ENCODE measurements at places on chromosomes 6 and 20. TPM values are rescaled to one million over a fixed set of nuclear protein-coding genes. Genes with fewer than 3 reads are reported as not detected.

Gene SNAP91
- 0.42 TPM for total RNA-seq

Gene CST2
- total RNA-seq = not detected

Gene BRD2
- total RNA-seq = 150 TPM

Gene MUCL3
- total RNA-seq = under 0.01 TPM

Gene NRN1
- 39.0 TPM for total RNA-seq

Gene BEND3
- 2.4 TPM for total RNA-seq

Gene CGA
- not detected for total RNA-seq

Gene CDH26
- 2.7 TPM for total RNA-seq

Gene TAGAP
- 4.0 TPM for total RNA-seq

GRCh38 chr6:126721581-126722160 lies 381.8 kb downstream of the CENPW start:
- DNase-seq = no peak

DNA sequence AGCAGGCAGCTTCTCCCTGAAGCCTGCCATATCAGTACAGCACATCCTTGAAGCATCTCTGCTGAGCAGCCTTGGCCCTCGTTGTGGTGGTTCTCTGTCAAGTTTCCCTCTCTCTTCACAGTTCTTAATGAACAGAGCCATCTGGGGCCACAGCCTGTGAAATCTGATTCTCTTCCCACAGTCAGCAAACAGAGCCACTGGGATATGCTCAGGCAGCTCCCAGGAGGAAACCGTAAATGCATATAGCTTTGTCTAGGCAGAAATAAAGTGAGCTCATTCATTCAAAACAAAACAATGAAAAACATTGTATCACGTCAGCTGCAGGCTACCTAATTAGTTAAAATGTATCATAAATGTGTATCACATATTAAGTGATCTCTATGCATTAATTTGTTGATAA lies 80.3 kb downstream of the TBC1D7 start:
- no peak for DNase-seq

DNA sequence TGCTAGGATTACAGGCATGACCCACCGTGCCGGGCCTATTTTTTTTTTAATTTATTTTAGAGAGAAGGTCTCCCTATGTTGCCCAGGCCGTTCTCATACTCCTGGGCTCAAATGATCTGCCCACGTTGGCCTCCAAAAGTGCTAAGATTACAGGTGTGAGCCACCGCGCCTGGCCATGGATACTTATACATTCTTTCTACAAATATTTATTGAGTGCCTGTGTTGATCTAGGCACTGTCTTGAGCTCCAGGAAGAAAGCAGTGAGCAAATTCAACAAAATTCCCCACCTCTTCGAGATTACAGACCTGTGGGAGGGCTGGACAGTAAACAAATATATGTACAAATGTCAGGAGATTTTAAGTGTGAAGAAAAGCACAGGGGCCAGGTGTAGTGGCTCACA lies 37.9 kb downstream of the MGME1 start:
- DNase-seq = no peak

DNA sequence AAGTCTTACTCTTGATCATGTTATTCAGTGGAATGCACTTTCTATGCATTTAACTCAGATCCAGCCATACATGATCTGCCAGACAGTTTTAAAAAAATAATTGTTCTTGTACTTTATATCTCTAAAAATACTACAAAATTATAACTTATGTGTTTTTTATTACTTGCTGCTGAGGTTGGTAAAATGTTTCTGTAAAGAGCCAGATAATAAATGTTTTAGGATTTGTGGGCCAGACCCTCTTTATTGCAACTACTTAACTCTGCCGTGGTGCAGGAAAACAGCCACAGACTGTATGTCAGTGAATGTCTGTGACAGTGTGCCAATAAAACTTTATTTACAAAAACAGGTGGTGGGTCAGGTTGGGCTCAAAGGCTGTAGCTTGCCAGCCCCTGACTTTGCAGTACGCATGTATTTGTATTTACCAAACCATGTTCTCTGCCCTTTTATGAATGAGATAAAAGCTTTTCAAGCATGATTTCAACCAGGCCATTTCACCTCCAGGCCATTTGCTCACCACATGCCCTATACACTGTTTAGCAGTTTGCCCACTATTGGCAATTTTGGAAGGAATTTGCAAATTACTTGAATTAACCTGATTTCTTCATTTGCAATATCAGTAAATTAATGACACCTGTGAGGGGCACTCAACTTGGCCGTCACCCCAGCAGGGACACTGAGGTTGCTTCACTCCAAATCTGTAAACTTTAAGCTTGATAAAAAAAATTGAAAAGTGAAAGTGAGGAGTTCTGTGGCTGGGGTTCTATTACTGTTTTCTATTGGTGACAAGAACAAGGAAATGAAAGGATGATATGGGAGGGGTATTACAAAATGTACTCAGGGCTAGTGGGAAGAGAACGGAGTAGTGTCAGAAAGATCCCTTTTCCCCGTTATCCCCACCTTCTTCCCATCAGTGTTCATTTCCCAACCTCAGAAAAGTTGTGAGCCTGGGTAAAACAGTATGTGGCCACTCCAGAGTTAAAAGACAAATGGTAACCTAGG lies 133.4 kb downstream of the CEBPB start:
- DNase-seq = no peak

- DNase-seq = no peak
Measured at GRCh38 chr6:54609981-54610380, 236.6 kb upstream of the FAM83B start.

GRCh38 chr6:128079021-128079420 lies 178.2 kb upstream of the THEMIS start:
- no peak for DNase-seq

DNA sequence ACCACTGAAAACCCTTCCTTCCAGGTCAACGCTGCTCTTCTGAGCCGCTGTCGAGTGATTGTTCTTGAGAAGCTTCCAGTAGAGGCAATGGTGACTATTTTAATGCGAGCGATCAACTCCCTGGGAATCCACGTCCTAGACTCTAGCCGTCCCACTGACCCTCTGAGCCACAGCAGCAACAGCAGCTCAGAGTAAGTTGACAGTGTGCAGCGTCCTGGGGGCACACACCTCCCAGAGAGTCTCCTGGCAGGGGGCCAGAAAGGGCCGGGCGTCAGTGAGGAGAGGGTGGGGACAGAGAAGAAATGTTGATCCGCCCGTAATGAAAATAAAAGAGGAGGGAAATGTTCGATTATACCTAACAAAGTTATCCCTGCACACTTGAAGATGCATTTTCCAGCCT lies 5.0 kb downstream of the WRNIP1 start:
- DNase-seq = no peak

DNA sequence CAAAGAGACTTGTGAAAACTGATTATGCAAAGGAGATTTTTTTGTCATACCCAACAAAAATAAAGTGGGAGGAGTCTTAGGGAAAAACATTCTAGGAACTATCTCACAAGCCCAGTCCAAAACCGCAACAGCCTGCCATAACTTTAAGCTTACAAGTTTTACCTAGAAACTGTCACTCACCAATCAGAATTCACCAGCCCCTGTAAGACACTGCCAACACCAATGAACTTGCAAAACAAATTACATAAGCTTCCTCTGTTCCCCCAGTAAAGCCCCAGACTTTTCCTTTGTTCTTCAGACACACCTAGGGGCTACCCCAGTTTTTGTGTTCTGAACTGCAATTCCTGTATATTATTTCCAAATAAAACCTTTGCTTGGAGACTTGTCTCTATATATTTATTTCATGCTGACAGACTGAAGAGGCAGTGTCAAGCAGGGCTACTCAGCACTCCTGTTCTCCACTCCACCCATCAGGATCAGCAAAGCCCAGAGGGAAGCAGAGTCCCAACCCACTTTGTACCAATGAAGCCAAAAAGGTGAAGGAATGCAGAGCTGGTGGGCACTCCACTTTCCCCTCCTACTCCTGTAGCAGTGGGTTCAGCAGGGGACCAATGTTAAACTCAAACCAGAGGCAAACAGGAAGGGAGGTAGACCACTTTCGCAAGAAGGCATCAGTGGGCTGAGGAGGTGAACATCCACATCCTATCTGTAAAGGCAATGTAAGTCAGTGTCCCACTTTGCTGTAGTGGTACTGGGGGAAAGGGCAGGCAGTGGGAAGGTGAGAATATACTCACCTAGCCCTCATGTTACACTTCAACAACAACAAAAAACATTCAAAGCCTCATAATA lies 142.5 kb upstream of the RUNX2 start:
- DNase-seq = no peak

GRCh38 chr6:74128536-74128935 lies 432.5 kb downstream of the CD109 start:
- DNase-seq = no peak

GRCh38 chr6:104633125-104633524 lies 226.6 kb downstream of the HACE1 start:
- no peak for DNase-seq

- DNase-seq = no peak
Measured at GRCh38 chr20:61925555-61926252, 140.0 kb downstream of the TAF4 start.

- no peak for DNase-seq
Measured at GRCh38 chr20:32655903-32656512, 17.7 kb downstream of the C20orf203 start.

DNA sequence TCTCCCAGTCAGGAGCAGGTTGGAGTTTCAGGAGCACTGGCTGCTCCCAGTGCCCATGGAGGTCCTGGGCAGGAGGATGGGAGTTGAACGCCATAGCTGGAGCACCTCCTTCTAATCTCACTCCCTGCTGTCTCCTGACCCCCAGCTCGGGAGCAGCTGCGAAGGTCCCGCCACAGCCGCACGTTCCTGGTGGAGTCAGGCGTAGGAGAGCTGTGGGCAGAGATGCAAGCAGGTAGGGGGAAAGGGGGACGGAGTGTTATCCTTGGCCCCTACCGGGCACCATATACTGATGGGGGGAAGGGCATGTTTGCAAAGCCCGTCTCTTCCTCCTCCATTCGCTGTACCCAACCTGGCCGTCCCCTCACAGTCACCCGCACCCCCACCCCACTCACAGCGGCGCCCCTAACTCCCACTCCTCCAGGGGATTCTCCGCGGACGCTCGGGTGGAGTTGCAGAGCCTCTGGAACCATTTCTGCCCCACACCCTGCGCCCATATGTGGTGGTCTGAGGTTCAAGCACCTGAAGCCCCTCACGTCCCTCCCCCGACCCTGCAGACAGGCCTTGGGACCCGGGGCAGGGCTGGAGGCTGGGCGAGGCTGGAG lies 16.7 kb downstream of the HSPA12B start:
- no peak for DNase-seq

DNA sequence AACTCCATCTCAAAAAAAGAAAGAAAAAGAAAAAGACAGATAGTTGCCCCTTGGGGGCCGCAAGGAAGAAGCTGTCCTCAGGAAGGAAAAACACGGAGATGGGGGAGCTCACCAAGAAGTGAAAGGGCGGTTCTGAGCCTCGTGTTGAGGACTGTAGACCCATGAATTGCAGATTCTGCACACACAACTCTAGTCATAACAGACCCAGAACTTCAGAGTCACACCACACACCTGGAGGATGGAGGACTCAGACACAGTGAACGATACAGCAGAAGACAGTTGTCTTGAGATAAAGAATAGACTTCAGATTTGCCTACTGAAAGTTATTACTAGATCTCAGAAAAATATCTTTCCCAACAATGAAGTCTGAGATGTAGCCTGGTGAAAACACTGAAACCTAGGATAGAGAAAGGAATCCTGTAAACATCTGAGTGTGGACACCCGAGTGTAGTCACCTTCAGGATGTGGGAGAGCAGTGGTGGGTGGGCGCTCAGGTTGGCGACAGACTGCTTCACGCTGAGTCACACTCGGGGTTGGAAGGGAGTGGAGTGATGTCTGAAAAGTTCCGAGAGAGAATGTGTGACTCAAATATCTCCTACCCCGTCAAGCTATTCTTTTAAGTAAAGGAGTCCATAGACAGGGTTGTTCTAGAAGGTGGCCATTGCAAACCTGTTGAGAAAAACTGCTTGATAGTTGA lies 88.1 kb downstream of the MAP3K4 start:
- DNase-seq = no peak

GRCh38 chr6:166244353-166245045 lies 63.7 kb downstream of the PRR18 start:
- DNase-seq = no peak

DNA sequence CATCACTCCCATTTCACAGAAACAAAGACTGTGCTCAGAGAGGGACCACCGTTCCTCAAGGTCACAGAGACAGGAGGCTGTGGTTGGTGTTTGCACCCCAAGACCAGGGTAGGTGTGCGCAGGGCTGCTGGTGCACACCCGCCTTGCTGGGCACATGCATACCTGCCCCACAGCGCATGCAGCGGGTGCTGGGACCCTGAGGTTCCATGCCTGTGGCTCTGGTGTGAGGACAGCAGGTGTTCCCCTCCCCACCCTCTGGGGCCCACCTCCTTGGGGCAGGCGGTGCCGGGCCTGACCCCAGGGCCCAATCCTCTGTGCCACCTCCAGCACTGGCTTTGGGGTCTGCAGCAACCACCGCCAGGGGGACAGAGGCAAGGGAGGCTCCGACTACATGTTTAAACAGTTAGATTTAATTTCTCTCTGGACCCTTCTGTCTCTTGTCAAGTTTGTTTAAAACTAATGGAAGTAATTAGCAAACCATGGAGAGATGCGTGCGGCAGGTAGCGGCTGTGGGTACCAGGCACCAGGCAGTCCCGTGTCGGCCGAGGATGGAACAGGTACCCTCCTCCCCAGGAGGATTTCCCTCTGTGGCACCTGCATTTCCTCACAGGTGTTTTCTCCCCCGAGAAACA lies 327.8 kb downstream of the TAF4 start:
- no peak for DNase-seq

GRCh38 chr6:157983406-157984119 lies 1.9 kb downstream of the SYNJ2 start:
- no peak for DNase-seq

GRCh38 chr6:127533011-127533410 lies 13.9 kb upstream of the MTCL3 start:
- DNase-seq = no peak

GRCh38 chr20:2653556-2654383 lies 1.3 kb downstream of the NOP56 start:
- DNase-seq = no peak

DNA sequence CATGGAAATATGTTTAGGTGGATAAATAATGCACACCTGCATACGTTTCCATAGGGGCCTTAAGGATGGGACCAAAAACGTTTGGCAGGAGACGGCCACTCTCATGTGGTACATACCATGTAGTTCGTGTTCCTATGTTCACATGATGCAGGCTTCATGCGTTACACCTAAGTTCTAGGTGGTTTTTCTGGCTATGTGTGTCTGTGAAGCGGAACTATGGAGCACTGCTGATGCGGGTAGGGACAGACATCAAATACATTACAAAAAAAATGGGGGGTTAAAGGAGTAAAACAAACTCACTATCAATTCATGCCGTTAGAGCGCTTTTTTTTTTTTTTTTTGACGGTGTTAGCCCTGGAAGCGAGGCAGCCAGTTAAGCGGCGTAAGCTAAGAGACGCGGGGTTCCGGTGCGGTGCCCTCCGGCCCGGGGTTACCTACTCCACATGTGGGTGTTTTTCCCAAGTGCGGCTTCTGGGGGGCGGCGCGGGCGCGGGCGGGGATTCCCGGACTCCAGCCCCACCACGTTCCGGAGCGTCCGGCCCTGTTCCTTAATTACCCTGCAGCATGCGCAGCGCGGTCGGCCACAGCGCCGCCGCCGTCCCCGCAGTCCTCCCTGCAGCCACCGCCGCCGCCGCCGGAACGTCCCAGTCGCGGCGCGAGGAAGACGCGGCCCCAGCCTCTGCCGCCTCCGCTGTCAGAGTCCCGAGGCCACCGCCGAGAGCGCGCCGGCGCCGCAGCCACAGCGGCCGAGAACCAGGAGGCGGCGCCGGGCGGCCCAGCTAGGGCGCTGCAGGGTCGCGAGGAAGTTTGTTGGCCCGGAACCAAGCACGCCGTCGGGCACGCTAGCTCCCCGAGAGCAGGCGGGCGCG lies 648 bp downstream of the COL19A1 start:
- DNase-seq = no peak

Data from tibial nerve (tissue), 4 donors.